ENCODE measurements at places on chromosomes 11 and 22.

GRCh38 chr11:128755564-128755963 is 61.7 kb downstream of the FLI1 start:
- DNase-seq: no peak

GRCh38 chr22:20956258-20957101 is 10.6 kb upstream of the AIFM3 start:
- no peak for DNase-seq

GRCh38 chr11:1496091-1496760 is 9.6 kb upstream of the MOB2 start:
- DNase-seq: no peak

DNA sequence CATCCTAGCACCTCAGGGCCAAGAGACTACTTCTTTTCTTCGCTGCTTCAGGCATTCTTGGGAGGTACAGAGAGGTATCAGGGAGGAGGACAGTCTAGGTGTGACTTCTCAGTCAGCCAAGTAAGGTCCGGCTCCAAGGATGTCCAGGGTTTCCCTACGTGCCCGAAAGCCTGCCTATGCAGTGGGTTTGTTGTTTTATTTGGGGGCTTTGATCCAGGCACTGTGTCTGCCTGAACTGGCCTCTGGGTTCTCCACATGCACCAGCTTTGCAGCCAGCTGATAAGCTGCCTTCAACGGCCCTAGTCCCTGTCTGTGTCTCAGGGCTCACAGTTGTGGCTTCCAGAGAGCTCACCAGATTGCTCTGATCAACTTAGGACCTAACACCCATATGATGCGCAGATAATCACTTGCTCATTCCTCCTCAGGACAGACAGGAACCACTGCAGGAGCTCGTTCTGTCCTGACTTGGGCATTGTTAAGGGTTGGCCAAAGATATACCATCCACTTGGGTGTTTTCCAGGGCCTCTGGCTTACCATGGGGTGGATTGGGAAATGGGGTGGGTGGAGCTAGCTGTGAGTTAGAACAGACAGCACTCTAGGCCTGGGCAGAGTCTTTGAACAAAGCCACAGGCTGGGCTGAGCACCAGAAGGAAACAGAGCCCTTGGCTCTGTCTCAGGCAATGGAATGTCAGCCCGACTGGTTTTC is 45.5 kb upstream of the CRYBB3 start:
- no peak for DNase-seq

- DNase-seq: peak; percentile 10
Measured at GRCh38 chr11:120335556-120335907, 681 bp upstream of the ARHGEF12 start.

GRCh38 chr11:133206313-133207005 is 325.8 kb downstream of the OPCML start:
- no peak for DNase-seq

DNA sequence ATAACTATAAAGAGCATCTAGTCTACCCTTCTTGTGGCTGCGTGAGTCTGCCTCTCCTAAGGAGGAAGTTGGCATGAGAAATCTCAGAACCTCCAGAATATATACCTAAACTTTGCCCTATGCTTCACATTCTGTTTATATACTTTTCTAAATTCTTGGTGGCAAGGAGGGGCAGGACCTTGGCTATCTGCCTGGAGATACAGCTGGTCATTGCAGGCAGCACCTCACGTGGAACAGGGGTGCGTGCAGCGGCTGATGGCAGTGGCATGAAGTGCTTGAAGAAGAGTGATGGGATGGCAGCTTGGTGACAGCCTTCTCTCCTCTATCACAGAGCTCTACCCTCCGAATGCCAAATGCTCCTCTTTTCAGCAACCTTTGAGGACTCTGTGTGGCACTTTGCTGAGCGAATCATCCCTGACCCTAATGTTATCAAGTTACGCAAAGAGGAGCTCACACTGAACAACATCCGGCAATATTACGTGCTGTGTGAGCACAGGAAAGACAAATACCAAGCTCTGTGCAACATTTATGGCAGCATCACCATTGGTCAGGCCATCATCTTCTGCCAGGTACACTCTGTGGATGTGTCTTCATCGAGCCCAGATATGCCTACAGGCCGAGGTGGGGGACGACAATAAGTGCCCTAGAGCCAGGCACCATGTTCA is 12.5 kb downstream of the DDX25 start:
- DNase-seq: no peak

DNA sequence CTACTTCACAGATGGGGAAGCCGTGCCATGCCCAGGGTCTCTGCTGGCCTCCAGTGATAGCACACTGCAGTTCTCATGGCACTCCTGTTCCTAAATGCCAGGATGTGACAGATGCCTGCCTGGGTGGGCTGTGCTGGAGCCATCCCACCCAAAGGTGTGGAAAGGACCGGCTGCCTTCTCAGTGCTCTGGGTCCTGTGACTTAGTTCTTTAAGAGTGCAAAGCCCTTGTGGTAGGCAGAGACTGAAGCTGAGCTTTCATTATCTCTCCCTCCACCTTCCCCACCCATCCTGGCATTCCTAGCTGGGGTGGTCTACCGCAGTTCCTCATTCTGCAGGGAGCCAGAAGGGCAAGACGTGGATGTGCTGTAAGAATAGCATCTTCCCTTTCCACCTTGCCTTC is 150.1 kb downstream of the CEP164 start:
- DNase-seq: no peak

GRCh38 chr22:29787371-29787980 is 20.3 kb downstream of the UQCR10 start:
- DNase-seq: no peak

DNA sequence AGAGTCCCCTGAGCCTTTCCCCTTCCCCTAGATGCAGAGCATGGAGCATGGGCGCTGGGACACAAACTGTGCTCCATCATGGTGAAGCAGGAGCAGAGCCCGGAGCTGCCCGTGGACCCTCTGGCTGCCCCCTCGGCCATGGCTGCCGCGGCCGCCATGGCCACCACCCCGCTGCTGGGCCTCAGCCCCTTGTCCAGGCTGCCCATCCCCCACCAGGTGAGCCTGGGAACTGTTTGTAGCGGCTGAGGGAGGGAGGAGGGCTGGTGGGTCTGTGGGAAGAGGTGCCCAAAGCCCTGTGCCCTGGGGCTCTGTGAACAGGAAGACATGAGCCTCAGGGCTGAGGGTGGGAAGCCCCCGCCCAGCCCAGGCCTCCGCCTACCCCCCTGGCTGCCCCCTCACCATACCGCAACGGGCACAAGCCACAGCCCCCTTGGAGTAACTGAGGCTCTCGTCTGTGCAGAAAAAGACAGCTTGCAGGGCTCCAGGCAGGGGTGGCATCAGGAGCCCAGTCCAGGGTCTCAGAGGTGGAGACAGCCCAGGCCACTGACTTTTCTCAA is 30.4 kb downstream of the CREB3L1 start:
- no peak for DNase-seq

DNA sequence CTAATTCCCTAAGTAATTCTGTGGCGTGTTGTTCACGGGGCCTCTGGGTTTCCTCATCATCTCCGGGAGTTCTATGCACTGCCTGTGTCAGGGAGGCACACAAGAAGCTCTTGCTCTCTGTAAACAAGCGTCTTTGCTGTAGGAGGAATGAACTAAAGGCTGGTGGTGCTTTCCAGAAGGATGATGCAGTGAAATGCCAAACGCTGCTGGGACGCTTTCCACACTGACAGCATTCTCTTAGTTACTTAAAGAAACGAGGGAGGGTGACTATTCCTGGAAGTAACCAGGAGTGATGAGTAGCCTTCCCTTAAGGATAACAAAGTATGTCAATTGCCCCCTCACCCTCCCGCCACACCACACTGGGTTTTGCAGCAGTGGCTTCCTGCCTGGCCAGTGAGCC is 38.5 kb upstream of the NUP50 start:
- DNase-seq: no peak

- DNase-seq: no peak
Measured at GRCh38 chr11:30987819-30988218, 381.7 kb downstream of the DCDC1 start.

- no peak for DNase-seq
Measured at GRCh38 chr11:16979703-16980622, 34.3 kb downstream of the PLEKHA7 start.

- DNase-seq: no peak
Measured at GRCh38 chr22:31647066-31647465, 14.9 kb downstream of the PISD start.

GRCh38 chr11:62088331-62088933 is 35.4 kb upstream of the INCENP start:
- no peak for DNase-seq

DNA sequence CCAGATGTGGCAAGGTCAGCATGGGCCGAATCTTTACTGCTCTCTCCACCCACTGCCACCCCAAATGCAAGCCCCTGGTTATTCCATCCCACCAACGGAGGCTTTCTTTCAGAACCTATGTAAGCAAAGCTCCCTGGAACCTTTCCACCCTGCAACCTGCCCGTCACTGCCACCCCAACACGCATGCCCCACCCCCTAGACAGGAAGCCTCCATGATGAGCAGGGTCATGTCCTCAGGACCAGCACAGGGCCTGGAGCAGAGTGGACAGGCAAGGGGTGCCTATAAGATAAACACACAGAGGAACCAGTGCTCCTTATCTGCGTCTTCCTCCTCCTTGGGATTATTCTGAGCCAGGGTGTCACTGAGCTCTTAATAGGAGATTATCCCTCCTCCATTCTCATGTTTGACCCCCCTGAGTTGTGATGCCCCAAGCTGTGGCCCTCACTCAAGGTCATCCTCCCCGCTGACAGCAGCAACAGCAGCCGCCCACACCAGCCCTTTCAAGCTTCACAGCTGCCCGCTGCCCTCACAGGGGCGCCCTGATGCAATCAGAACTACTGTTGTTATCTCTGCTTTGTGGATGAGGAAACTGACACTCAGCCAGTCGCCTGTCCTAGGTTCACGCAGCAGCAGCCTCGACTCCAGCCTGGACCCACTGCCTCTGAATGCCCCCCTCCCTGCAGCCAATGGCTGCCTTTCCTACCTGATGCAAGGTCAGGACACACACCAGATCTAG is 647.3 kb downstream of the TBC1D22A start:
- no peak for DNase-seq

- DNase-seq: no peak
Measured at GRCh38 chr11:86718521-86718920, 46.1 kb upstream of the ME3 start.

DNA sequence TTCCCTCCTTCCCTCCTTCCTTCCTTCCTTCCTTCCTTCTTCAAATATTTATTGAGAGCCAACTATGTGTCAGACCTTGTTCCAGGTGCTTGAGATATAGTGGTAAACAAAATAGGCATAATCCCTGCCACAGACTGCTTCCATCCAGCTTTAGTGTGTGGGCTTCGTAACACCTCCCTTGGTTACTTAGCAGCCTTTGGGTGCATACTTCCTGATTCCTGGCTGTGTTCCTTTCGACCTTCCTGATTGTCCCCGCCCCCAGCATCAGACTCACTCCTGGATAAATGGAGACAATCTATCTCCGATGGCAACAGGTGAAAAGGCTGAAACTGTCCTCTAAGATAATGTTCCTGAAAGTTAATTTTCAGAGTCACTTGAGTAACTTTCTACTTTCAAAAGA is 13.5 kb downstream of the CCDC81 start:
- DNase-seq: no peak

DNA sequence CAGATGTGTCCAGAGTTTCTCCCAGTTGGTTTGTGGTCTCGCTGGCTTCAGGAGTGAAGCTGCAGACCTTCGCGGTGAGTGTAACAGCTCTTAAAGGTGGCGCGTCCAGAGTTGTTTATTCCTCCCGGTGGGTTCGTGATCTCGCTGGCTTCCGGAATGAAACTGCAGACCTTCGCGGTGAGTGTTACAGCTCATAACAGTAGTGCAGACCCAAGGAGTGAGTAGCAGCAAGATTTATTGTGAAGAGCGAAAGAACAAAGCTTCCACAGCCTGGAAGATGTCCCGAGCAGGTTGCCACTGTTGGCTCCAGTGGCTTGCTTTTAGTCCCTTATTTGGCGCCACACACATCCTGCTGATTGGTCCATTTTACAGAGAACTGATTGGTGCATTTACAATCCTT is 1.8 kb upstream of the PGA3 start:
- no peak for DNase-seq

Measured in activated CD4-positive, alpha-beta T cell treated with anti-CD3 and anti-CD28 coated beads for 24 hours (primary cell).